ENCODE measurements at places on chromosomes 11 and 22.

DNA sequence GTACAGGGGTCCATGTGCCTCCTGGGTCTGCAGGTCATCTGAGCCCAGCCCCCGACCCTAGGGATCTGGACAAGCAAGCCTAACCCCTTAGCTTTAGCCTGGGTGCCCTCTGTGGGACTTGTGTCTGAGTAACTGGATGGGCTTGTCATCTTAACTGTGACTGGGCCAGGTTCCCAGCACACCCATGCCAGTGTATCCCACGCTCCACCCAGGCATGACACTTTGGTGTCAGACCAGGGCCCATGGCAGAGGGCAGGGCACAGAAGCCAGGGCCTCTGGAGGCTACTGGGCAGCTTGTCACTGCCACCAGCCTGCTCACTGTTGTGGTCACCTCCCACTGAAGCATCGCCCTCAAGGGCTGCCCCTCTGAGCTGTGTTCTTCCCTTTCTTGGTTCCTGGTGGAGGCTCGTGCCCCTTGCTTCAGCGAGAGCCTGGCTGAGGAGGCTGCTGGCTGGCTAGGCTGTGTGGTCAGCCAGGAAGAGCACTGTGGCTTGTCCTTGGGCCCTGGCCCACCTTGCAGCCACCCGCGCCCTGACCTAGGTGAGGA, 80.8 kb downstream of the ST3GAL4 start:
- no peak for DNase-seq

GRCh38 chr11:124209824-124210357, 26.7 kb downstream of the OR10D3 start:
- DNase-seq, result no peak

GRCh38 chr22:21697021-21697771, 31.4 kb downstream of the PPIL2 start:
- DNase-seq, result no peak

- DNase-seq, result no peak
Measured at GRCh38 chr11:23429569-23429968, 569.3 kb upstream of the CCDC179 start.

GRCh38 chr11:16945671-16946469, 68.3 kb downstream of the PLEKHA7 start:
- DNase-seq, result peak; percentile 90

DNA sequence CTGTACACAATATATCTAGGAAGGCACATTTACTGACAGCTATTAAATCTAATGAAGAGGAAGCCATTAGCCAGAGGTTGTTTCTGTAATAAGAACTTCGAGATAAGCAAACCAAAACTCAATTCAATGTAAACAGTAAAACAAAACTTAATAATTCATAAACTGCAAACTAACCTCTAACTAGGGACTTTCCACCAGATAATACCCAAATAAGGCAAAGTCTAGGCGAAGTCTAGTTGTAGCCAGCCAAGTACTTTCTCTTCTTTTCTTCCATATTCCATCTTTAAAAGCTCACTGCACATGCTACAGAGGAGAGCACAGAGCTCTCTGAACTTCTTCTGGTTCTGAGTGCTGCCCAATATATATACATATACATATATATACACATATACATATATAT, 229.9 kb upstream of the ANO5 start:
- DNase-seq, result no peak

- DNase-seq, result no peak
Measured at GRCh38 chr22:32829451-32829851, 27.9 kb downstream of the TIMP3 start.

DNA sequence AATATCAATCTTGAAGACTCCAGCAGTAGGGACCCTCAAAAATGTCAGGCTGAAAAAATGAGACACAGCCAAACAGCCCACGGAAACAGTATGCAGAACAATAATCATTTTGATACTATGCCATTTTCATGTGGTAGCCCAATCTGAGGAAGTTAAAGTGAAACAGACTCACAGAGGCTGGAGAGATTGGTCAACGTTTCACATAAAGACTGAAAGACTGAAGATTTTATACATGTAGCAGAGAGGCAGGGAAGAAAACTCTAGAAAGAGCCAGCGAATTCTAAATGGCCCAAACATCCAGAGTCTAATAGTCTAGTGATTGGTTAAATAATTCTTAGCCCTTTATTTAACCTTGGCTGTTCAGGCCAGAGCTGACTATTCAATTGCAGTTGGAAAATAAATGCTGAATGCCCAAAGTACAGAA, 49.4 kb downstream of the MAML2 start:
- no peak for DNase-seq

GRCh38 chr22:40838486-40838885, 18.0 kb downstream of the ST13 start:
- DNase-seq, result no peak

DNA sequence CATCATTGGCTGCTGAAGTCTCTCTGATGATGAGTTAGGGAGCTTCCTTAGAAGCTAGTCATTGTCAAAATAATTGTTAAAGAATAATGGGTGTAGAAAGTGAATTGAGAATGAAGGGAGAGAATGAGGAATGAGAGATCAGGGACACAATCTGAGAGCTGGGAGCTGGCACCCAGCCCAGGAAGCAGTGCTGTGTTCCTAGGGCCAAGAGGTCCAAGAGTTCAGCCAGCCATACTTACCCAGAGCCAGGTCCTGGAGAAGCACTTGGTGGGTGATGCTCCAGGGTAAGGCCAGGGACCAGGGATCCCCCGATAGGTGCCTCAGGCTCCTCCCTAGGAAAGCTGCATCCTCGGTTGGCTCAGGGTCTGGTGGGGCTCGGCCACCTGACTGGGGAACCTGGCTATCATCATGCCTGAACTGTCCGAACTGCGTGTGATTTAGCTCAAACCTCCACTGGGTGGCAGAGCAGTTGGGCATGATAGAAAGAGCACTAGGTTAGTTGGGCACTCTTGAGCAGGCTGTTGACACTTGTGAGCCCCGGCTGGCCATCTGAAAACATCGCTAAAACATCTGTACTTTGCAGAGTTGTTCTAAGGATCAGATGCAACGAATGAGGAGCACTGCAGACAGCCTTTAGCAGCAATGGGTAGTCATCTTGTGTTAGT, 123.9 kb upstream of the NCAM1 start:
- no peak for DNase-seq

GRCh38 chr11:117430293-117430955, 102.8 kb downstream of the CEP164 start:
- DNase-seq, result no peak

DNA sequence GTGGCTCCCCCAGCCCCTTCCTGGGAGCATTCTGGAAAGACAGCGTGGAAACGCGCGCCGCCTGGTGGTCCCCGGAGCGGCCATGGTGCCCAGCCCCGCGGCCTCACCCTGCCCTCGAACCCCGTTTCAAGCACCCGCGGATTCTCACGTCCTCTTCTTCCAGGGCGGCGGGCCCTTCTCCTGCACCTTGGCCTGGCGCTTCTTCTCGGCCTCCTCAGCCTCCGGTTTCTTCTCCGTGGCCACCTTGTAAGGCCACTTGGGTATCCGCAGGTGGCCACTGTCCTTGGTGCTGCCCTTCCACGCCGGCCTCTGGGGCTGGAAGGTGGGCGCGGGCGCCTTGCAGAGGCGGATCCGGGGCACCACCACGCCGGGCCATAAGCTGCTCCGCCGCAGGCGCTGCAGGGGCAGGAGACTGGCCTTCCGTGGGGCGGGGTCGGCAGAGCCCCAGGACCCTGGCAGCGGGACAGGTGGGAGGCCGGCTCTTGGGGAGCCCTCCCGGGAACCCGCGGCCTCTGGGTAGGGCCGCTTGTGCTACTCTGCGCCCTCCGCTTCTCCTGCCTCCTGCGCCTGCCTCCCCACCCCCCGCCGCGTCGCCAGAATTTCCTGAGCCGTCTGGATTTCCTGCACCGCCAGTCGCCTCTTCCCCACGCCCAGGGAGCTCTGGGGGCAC, 83.4 kb downstream of the TRIM51G start:
- no peak for DNase-seq

- DNase-seq, result no peak
Measured at GRCh38 chr11:124902616-124903015, 5.0 kb upstream of the ROBO4 start.

DNA sequence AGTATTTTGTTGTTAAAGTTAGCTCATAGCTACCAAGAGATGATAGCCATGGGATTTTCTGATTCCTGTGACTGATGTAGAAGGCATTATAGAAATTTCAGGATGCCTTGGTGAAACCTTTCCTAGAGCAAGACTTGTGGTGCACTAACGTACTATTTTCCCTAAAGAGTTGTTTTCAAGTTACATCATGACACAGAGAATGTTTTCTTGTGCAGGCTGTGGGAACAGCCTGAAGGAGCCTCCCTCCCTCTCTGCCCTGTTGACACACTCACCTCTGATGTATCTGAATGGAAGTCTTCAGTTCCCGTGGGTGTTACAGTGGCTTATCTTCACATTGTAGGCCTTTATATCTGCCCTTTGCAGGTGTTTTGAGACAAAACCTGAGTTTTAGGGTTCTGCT, 121.6 kb downstream of the LDLRAD3 start:
- no peak for DNase-seq

DNA sequence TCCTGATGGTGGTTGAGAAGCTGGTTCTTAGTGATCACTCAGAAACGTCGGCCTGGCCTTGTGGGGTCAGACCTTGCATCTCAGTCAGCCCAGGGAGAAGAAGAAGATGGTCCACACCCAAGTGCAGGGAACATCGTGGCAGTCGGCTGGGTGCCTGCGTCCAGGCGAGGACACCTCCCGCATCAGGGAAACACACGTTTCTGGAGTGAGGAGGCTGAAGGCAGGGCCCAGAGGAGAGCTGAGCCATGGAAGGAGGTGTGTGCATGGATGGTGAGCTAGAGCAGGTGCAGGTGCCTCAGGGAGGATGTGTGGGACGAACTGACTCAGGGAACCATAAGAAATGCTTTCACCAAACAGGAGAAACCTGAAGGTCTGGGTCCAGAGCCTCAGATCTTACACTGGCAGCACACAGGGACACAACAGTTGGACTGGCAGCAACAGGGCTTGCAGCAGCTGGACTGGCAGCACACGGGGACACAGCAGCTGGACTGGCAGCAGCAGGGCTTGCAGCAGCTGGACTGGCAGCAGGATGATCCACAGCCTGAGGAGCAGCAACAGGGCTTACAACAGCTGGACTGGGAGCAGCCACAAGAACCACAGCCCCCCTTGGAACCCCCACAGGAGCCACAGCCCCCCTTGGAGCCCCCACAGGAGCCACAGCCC, 632 bp downstream of the KRTAP5-2 start:
- DNase-seq, result no peak

- no peak for DNase-seq
Measured at GRCh38 chr11:8971196-8971923, 7.1 kb upstream of the TMEM9B start.

DNA sequence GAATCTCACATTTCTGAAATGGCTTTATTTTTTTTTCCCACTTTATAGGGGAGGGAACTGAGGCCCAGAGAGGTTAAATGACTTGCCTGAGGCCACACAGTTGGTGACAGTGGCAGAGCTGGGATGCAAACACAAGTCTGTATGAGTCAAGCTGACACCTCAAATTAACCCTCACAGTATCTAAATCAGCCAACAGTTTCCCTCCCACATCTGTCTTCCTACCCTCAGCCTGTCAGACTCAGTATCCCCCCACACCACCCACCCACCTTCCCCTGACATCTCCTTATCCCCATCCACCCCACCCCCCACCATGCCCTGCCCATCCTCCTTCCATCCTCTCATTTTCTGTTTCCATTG, 95.2 kb downstream of the TP53I11 start:
- DNase-seq, result no peak

GRCh38 chr11:20739107-20739506, 69.7 kb downstream of the NELL1 start:
- DNase-seq, result no peak

GRCh38 chr11:87266751-87267150, 229.0 kb downstream of the TMEM135 start:
- no peak for DNase-seq

DNA sequence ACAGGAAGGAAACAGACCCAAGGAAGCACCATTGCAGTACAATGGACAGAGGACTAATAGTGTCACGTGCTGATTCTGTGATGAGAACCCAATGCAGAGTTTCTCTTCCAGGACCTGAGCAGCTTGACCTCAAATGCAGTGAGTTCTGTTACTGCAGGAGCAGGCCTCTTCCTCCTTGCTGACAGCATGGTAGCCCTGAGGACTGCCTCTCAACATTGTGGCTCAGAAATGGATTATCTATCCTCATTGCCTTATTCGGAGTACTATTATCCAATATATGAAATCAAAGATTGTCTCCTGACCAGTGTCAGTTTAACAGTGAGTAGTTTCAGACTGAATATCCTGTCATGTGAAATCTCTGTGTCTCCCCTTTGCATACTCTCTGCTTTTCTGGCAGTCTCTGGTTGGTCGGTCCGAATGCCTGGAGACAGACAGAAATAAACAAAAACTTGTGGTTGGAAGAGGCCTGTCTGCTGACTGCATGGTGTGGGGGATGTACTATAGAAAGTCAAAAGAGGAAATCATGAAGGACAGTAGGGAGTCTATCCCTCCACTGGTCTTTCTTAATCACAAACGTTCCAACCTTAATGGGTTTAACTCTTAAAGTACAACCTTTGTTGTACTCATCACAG, 6.9 kb upstream of the MS4A14 start:
- no peak for DNase-seq

DNA sequence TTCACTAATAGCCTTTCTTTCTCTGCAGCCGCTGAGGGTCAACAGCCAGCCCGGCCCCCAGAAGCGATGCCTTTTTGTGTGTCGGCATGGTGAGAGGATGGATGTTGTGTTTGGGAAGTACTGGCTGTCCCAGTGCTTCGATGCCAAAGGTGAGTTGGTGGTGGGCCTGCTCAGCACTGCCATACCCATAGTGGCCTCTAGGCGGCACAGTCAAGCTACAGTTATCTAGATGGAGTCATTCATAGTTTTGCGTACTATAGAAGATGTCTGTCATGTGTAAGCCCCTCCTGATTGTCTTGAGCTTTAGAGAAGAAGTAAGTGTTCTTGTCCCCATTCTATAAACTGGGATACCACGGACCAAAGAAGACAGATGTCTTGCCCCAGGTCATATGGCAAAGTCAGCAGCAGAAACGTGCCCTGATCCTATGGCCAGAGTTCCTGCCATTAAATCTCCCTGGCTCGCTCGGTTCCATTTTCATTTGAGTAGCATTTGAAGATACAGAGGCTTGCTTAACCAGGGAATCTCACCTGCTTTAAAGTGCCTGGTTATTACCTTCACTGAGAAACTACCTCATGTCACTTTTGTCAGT, 42.1 kb upstream of the CRTAM start:
- DNase-seq, result peak; percentile 53

GRCh38 chr11:112017538-112017937, 7.7 kb upstream of the DLAT start:
- peak; percentile 23 for DNase-seq

- no peak for DNase-seq
Measured at GRCh38 chr11:120425527-120425926, 86.0 kb upstream of the GRIK4 start.

- DNase-seq, result no peak
Measured at GRCh38 chr22:44587737-44588310, 89.8 kb upstream of the RTL6 start.

DNA sequence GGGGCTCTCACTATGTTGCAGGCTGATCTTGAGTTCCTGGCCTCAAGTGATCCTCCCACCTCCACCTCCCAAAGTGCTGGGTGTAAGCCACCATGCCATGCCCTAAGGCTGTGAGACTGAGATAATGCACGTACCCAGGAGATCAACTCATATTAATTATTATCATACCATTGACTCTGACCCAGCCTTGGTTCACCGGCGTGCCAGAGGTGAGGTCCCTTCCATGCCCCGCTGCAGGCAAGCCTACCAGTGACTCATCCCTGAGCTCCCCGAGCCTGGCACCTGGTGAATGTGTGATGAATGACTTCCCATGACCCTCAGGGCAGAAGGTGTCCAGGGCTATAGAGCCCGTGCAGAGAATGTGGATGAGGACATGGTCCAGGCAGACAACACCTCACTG, 12.1 kb downstream of the GAL3ST1 start:
- DNase-seq, result no peak

All from astrocyte of the hippocampus (primary cell).